NCI-H446 treated with DMSO at 0.1 percent for 48 hours (cell line): ENCODE measurements at places on chromosomes 5 and 9.

- no peak for DNase-seq
Observed at GRCh38 chr5:145470396-145470979, 364.7 kb downstream of the PRELID2 start.

- DNase-seq: no peak
Observed at GRCh38 chr5:121572061-121572460, 279.6 kb upstream of the FTMT start.

GRCh38 chr5:27315363-27316270, 277.2 kb upstream of the CDH9 start:
- DNase-seq: peak; percentile 34

GRCh38 chr5:10502130-10502529, 60.5 kb downstream of the ROPN1L start:
- no peak for DNase-seq

DNA sequence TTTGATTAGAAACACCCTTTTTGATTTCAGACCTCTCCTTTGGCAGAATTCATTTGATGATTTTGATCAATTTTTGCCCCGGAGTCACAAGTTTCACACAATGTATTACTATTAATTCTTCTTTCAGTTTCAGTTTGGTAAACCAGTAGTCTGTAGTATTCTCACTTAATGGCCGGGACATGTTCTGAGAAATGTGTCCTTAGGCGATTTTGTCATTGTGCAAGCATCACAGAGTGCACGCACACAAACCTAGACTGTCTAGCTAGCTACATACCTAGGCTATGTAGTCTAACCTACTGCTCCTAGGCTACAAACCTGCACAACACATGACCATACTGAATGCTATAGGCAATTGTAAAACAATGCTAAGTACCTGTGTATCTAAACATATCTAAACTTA, 662.5 kb downstream of the IRX1 start:
- DNase-seq: no peak

- DNase-seq: no peak
Observed at GRCh38 chr9:137956039-137956438, 78.5 kb downstream of the CACNA1B start.

DNA sequence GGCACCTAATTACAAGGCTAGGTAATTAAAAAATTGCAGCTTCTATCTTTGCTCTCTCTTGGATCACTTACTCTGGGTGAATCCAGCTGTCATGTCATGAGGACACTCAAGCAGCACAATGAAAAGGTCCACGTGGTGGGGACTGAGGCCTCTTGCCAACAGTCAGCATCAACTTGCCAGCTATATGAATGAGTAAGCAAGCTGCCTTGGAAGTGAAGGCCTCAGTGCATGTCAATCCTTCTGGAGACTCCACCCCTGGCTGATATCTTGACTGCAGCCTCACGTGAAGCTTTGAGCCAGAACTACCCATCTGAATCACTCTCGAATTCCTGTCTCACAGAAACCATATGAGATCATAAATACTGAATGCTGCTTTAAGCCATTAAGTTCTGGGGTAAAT, 140.5 kb downstream of the SNX18 start:
- DNase-seq: peak; percentile 96

GRCh38 chr9:87596862-87597261, 99.2 kb downstream of the DAPK1 start:
- DNase-seq: no peak

DNA sequence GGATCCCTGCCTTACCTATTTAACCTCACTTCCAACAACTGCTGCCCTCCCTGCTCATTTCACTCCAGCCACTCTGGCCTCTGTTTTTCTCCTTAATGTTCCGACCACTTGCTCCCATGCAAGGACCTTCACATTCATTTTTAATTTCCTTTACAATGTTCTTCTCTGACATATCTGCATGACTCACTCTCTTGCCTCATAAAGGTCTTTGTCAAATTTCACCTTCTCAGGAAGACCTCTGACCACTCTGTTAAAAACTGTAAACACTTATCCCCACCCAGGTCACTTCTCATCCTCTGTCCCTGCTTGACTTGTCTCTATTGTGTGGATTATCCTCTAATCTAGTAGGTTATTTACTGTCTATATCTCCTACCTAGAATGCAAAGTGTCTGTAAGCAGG, 751.2 kb downstream of the BRINP1 start:
- no peak for DNase-seq

- DNase-seq: no peak
Observed at GRCh38 chr5:141476132-141476911, 556 bp downstream of the PCDHGC3 start.

GRCh38 chr9:89928521-89929275, 323.9 kb downstream of the GADD45G start:
- no peak for DNase-seq

GRCh38 chr5:173011566-173011965, 28.0 kb downstream of the ATP6V0E1 start:
- DNase-seq: no peak

DNA sequence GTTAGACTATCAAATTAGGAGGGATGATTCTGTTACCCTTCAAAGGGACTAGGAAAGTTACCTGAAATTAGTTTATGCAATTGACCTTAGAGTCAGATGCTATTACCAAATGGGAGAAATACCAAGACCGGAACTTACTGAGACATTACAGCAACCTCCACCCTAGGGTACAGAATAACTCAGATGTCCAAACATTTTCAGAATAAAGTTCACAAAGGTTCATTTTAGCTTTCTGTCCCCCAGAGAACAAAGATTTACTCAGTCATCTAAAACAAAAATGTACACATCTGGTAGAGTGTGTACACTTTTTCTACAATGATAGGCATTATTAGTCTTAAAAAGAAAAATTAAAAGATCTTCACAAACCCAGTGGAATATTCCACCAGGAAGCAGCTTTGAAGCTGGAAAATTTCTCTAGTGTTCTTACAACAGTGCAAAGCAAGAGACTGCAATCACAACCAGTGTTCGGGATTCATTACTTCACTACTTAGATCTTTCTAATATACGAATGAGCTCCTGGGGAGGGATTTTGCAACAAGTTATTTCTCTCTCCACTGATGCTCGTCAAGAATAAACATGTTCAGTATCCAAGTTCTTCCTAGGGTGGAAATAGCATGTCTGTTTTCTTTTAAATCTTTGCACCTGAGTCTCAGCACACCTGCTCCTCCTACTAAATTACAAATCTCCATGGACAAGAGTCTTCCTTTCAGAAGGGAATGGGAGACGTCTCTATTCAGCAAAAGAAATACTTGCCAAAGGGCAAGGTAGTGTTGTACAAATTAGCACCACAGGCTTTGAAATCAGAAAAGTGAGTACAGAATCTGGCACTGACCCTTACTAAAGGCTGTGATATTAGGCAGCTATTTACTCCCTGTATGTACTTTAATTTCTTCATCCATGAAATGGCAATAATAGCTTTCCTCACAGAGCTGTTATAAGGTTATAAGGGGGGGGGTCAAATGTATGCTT, 8.8 kb downstream of the ETF1 start:
- no peak for DNase-seq
